Activated CD4-positive, alpha-beta T cell treated with anti-CD3 and anti-CD28 coated beads for 36 hours (primary cell): ENCODE measurements at places on chromosomes 7 and 10. TPM values are rescaled to one million over a fixed set of nuclear protein-coding genes. Genes with fewer than 3 reads are reported as not detected.

SVOPL gene
- not detected for total RNA-seq

THNSL1 gene
- 9.5 TPM for total RNA-seq

HOGA1 gene
- not detected for total RNA-seq

CELF2 gene
- total RNA-seq, result 102 TPM

LGI1 gene
- total RNA-seq, result not detected

PIP gene
- total RNA-seq, result not detected

ABCC2 gene
- total RNA-seq, result 1.6 TPM

NRG3 gene
- not detected for total RNA-seq

CPA2 gene
- total RNA-seq, result not detected

FRAT2 gene
- 3.0 TPM for total RNA-seq

NME8 gene
- total RNA-seq, result not detected

TMEM229A gene
- not detected for total RNA-seq

NAT16 gene
- not detected for total RNA-seq

GDF2 gene
- not detected for total RNA-seq

CFAP70 gene
- total RNA-seq, result 0.58 TPM

SLC39A12 gene
- total RNA-seq, result not detected

TMEM196 gene
- total RNA-seq, result not detected

TRIM74 gene
- 0.40 TPM for total RNA-seq

NEURL1 gene
- total RNA-seq, result 2.4 TPM

CALML5 gene
- not detected for total RNA-seq

TMEM213 gene
- not detected for total RNA-seq

GPR26 gene
- not detected for total RNA-seq

CTAGE4 gene
- 1.2 TPM for total RNA-seq

OR2A12 gene
- total RNA-seq, result not detected

VGF gene
- total RNA-seq, result 0.09 TPM

EPO gene
- not detected for total RNA-seq

CYP3A4 gene
- total RNA-seq, result not detected

RAB19 gene
- total RNA-seq, result 11.3 TPM

SLC13A1 gene
- total RNA-seq, result not detected

UFSP1 gene
- total RNA-seq, result 1.7 TPM

TUBB8 gene
- total RNA-seq, result not detected

PARD3 gene
- 2.2 TPM for total RNA-seq

SLC18A2 gene
- total RNA-seq, result 0.21 TPM

NANOS1 gene
- total RNA-seq, result 0.09 TPM

RSBN1L gene
- total RNA-seq, result 21.0 TPM

INHBA gene
- total RNA-seq, result not detected

PLXDC2 gene
- total RNA-seq, result not detected

RADIL gene
- total RNA-seq, result 0.69 TPM

STEAP1B gene
- total RNA-seq, result not detected

TFPI2 gene
- total RNA-seq, result not detected

CLCN1 gene
- total RNA-seq, result 0.07 TPM

NEUROG3 gene
- 0.18 TPM for total RNA-seq
